Vagina (tissue), 2 donors: ENCODE measurements at places on chromosomes 16 and 17.

GRCh38 chr17:50513495-50513894 lies 5.3 kb downstream of the MYCBPAP start:
- no peak for DNase-seq

GRCh38 chr16:52552643-52553042 lies 5.7 kb upstream of the TOX3 start:
- DNase-seq, result no peak

GRCh38 chr16:67294171-67294757 lies 14.9 kb downstream of the PLEKHG4 start:
- no peak for DNase-seq

DNA sequence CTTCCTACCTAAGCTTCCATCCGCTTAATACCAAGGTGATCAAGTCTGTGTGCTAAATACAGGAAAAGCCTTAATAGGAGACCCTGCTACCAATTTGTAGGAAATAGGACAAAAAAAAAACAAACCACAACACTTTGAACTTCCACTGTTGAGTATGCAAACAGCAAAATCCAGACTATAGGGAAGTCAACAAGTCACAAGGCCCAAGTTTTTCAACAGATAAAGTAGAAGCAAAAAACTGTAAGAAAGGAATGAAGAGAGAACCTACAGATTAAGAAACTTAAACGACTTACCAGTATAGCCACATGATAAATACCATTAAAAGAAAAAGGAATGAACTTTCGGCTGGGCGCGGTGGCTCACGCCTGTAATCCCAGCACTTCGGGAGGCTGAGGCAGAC lies 7.4 kb downstream of the USP22 start:
- DNase-seq, result no peak

GRCh38 chr17:8062435-8062806 lies 23.6 kb downstream of the ALOX15B start:
- DNase-seq, result no peak

GRCh38 chr17:76568811-76569221 lies 16.8 kb downstream of the ST6GALNAC2 start:
- peak; percentile 94 for DNase-seq
